Activated T-cell treated with anti-CD3 and anti-CD28 coated beads, Interleukin-2, amount 50 U/mL, for 4 hours (primary cell): ENCODE measurements at places on chromosomes 7 and 10.

DNA sequence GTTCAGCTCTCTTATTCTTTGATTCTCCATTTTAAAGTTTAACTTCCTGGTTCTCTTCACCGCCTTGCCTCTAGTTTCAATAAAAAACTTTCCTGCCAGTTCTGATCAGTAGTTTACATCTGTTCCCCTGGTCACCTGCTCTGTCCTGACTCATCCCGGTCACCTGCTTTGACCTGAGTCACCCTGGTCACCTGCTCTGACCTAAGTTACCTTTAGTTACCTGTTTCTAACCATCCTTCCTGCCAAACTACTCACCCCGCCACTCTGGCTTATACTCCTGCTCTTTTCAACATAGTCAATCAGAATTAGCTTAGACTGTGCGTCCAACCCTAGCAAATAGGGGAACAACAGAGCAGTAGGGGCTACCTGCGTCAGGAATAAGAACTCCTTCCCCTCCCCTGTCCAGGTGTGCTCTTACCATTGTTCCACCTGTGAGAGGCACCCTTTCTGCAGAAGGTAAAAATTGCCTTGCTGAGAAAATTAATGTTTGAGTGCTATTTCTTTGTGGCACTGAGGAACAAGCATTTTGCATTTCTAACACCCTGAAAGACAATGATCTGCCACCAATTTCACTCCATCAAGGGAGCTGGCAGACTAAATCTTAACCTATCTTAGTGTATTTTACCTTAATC lies 263.6 kb downstream of the DOCK4 start:
- no peak for DNase-seq

DNA sequence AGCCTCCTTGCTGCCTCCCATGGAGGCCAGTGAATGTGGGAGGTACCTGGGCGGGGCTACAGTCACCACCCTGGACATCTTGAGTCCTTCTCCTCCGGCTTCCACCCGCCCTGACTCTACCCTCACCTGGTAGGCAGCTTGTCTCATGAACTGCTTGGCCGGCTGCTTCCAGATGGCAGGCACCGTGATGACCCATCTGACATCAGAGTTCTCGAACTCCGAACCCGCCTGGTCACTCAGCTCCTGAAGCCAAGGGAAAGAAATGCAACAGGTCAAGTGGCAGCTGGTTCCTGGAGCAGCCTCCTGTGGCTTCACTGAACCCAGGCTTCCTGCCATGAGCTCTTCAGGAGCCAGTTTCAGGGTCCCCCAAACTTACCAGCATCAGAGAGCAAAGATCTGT lies 50.1 kb downstream of the HSPA12A start:
- no peak for DNase-seq

- no peak for DNase-seq
Observed at GRCh38 chr7:26843705-26844104, 20.7 kb downstream of the SKAP2 start.

GRCh38 chr7:36514289-36515243 lies 124.9 kb downstream of the ANLN start:
- DNase-seq = no peak

- peak; percentile 18 for DNase-seq
Observed at GRCh38 chr7:1290026-1290678, 57.5 kb downstream of the UNCX start.

DNA sequence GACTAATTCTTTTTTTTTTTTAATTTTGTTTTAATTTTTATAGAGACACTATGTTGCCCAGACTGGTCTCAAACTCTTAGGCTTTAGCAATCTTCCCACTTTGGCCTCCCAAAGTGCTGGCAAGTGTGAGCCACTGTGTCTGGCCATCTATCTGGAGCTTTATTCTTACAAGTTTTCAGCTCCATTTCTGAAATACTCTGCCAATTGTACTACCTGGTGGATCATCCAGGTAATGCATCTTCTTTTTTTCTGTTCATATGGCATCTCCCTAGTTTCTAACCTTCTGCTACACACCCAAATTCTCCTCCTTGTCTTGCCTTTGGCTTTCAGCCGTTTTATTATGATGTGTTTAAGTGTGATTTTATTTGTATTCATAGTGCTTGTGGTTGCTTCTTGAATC lies 40.2 kb downstream of the ZNF365 start:
- DNase-seq = no peak

GRCh38 chr7:55546814-55547213 lies 25.5 kb downstream of the VOPP1 start:
- DNase-seq = peak; percentile 30

DNA sequence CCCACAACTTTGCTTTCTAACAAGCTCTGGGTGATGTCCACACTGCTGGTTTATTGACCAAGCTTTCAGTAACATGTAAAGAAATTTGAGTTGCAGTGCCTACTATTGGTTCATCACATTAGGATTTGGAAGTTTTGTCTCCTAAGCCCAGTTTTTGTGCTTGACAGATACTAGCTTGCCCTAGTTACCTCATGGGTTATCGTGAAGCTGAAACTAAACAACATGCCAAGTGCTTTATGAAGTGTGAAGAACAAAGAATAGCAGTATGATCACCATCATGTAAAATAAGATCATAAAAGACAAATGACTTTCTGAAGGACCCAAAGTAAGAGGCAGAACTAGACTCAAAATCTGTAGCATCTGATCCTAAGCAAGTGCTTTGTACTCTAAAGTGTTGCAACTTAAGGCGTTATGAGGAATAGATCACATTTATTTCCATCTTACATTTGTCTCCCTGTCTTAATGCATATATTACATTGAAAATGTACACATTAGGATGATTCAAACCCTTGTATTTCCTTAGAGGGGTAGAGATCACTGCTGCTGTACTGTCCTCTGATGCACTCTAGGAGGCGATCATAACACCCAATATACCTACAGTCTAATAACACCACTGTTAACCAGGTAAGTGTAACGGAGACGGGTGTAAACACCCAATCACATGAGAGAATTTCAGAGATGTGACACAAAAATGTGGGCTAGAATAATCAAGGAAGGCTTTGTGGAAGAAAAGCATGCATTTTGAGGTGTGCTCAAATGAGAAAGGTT lies 71.3 kb downstream of the NRCAM start:
- no peak for DNase-seq
